ENCODE measurements at places on chromosomes 2 and 18.
A peak's percentile ranks its signal among the peaks of the same experiment; 100 is the strongest.

DNA sequence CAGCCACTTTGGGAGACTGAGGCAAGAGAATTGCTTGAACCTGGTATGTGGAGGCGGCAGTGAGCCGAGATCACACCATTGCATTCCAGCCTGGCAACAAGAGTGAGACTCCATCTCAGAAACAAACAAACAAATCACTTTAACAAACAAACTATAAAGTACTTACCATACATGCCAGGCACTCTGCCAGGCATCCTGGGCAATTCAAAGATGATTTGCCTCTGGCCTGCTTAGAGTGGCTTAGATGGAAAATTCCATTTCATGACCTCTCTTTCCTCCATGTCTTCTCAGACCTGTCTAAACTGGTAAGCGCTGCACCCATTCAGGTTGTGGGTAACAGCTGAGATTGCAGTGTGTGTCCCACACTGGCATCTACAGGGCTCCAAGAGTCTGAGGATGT is 273.2 kb downstream of the BCL2 start:
- DNase-seq, result no peak

DNA sequence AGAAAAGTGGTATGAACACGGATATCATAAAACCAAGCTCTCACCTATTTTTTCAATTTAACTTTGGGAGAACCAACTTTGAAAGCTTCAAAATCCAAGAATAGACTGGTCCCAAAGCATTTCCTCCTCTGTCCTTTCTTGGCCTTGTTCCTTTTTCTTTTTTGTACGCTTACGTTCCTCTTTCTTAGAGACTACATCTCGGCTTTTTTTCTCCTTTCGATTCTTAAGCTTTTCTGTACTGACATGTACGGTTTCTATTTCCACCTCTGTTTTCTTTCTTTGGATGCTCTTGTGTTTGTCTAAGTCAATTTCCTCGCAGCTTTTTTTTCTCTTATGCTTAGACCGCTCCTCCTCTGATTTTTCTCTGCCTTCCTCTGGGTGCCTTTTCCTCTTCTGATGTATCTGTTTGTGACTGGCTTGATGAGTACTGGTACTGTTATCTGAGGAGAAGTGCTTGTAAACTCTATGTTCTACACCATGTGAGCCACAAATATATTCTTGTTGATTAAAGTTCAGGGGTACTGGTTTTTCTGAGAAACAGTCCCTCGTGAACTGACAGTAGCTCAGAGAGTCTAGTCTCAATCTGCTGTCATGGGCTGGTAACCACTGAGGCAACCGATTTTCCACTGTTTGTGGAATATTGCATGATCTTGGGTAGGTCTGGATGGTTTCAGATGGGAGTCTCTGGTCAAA is 11.5 kb upstream of the RNU2-63P start:
- DNase-seq, result no peak

- DNase-seq, result peak; percentile 73
Measured at GRCh38 chr2:160492401-160493226, 993 bp downstream of the RBMS1 start.

DNA sequence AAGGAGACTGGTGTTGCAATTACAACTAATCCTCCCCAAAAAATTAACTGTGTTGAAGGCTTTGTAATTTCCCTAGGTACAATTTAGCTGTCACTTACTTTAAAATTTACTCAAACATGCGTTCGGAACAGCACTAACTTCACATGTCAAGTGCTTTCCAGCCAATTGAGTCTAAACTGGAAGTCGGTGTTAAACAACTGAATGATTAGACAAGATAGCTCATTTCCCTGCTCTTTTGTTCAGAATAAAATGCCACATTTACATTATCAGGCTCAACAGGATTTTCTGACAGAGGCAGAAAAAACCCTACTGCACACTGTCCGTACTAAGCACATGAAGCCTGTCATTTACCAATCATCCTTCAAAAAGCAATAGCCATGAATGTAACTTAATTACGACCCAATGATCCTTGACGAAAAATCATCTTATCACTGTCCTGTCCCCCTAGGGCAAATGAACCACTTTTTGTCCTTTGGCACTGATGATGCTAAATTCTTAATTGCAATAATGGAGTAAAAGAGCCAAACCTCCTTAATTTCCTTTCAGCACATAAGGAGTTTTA is 56.0 kb downstream of the LRPPRC start:
- DNase-seq, result no peak

GRCh38 chr2:128765811-128766210 is 447.1 kb upstream of the HS6ST1 start:
- DNase-seq, result no peak

DNA sequence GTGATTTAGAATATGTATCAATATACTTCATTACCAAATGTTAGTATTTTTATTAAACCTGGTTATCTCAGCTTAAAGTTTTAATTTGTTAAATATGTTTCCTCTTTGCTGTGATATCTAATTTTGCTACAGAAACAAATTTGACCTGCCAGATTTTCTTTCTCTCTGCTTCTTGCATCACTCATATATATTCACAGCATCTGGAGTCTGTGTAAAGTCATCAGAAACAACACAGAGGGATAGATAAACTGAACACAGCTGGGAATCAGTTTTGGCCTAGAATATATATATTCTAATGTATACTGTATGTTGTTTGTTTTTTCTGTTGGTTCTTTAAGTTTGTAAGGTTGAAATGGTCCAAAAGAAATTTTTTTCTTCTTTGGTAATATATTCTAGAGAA is 8.5 kb downstream of the PSMD14 start:
- DNase-seq, result no peak

- no peak for DNase-seq
Measured at GRCh38 chr2:165369131-165369897, 100.2 kb upstream of the CSRNP3 start.

DNA sequence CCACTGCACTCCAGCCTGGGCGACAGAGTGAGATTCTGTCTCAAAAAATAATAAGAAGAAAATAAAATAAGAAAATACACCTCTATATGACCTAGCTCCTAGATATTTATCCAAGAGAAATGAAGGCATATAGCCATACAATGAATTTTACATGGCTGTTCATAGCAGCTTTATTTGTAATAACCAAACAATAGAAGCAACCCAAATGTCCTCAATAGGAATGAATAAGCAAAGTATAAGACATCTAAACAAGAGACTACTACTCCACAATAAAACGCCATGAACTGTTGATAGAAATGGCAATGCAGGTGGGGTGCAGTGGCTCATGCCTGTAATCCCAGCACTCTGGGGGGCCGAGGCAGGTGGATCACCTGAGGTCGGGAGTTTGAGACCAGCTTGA is 31.2 kb upstream of the MYCN start:
- DNase-seq, result no peak

GRCh38 chr18:22370414-22370813 is 47.3 kb downstream of the CTAGE1 start:
- DNase-seq, result no peak

- no peak for DNase-seq
Measured at GRCh38 chr18:71707400-71707799, 836.7 kb downstream of the CBLN2 start.

DNA sequence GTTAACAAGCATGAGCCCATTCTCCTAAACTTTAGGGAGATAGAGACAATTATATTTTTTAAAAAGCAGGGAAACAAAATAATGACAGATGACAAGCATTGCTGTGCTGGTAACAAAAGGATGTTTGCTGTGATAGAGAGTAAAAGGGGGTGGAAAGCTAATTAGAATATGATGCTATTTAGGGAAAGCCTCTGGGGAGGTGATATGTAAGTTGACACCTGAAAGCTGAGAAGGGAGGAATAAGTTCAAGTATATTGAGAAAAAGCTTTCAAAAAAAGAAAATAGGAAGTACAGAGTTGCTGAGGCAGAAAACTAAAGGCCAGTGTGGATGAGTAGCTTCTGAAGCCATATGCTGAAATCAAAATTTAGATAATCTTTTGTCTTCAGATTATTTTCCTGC is 565.2 kb upstream of the NRXN1 start:
- DNase-seq, result no peak

- DNase-seq, result no peak
Measured at GRCh38 chr2:192286093-192286701, 91.5 kb upstream of the TMEFF2 start.

- DNase-seq, result no peak
Measured at GRCh38 chr2:71747559-71747958, 294.2 kb downstream of the DYSF start.

DNA sequence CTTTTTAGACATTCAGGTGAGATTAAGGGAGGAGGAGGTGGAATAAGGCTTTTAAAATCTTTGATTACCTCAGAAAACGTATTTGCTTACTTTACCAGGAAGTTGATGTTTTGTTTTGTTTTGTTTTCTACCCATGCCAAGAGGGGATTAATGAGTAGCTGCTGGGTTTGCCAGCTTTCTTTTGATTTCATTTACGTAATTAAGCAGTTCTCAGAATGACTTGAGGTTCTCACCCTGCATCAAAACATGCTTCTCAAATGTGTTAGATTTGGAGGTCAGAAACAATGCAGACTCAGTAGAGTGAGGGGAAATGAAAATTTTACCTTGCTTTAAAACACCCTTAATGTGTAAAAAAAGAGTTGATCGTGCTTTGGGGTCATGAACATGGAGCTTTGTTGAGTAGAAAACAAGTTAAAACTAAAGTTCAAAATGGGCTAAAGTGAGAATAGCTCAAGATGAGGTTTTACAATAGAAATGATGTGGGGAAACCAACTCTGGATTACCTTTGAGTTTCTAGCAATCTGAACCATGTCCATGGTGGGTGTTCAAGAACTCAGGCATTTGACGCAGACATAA is 217.1 kb upstream of the EPAS1 start:
- no peak for DNase-seq

GRCh38 chr2:88753833-88754584 is 62.5 kb downstream of the RPIA start:
- no peak for DNase-seq

GRCh38 chr2:162342321-162342720 is 1.6 kb upstream of the GCA start:
- DNase-seq, result no peak

DNA sequence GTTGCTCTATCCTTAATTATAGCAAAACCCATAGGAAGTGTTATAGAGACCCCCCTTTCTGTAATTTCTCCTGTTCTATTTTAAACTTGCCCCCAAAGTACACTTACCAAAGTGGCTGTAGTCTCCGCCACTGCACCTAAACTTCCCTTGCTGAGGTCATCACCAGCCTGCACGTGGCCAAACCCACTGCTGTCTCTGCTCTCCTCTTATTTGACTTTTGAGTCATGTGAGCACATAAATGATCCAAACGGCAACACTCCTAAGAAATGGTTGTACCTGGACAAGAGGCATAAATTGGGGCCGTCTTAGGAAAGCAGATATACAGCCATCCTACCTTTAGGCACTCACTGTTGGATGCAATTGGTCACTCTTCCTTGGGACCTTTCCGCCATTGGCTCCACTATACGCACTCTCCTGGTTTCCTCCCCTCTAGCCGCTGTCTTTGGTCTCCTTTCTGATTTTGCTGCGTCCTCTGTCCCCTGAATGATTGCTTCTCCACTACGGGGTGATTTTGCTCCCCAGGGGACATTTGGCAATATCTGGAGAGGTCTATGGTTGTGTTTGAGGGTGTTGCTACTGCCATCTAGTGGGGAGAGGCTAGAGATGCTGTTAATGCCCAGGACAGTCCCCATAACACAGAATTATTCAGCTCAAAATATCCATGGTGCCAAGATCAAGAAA is 19.2 kb upstream of the IL36G start:
- DNase-seq, result peak; percentile 50

GRCh38 chr2:70553334-70553583 is 367 bp downstream of the TGFA start:
- DNase-seq, result no peak

DNA sequence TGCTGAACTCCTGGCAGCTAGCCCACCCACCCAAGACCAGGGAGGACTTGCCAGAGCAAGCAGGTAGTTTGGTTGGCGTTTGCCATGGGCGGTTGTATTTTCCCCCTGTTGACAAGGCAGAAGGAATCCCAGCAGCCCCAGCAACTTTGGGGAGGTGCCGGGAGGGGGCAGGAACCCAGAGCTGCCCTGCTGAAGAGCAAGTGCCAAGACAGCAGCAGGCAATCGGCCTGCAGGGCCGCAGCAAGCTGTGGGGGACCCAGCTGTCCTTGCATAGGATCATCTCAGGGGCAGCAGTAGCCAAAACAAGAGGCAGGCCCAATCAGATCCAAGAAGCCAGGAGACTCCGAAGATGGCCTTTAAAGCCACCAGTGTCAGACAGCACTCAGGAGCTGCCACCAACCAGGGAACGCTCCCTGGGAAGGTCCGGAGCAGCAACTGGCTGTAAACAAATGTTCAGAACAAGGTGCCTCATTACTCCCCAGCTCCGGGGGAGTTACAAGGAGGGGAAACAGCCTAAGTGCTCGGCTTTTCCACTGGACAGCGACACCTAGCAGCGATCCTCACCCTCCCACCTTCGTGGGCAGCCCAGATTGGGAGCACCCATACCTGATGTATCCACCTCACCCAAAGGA is 2.1 kb downstream of the ST8SIA5 start:
- DNase-seq, result no peak

DNA sequence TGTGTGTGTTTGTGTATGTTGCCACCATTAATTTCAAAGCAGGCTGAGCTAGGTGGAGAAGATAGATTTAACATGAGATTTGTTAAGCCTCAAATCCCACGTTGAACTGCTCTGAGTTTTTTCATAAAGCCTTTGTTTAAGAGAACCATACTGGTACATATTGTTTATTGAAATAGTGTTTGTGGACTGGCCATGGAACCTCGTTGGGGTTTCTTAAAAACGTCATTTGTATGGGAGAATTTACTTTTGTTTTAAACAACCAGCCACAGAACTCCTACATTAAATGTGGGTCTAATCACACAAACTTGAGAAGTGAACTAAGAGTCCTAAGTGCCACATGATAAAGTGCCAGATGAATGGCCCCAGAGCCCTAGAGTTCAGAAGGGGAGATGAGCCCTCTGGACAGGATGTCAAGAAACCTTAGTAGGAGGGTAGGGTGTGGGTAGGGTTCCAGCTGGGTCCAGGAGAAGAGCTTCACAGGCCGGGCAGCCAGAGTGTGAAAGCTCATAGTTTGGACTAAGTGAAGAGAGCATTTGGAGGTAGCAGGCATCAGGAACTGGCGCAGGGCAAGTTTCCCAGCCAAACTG is 120.6 kb upstream of the EML6 start:
- DNase-seq, result no peak

- no peak for DNase-seq
Measured at GRCh38 chr2:40400336-40400953, 51.4 kb downstream of the SLC8A1 start.

- no peak for DNase-seq
Measured at GRCh38 chr2:169965495-169965894, 138.2 kb downstream of the UBR3 start.

DNA sequence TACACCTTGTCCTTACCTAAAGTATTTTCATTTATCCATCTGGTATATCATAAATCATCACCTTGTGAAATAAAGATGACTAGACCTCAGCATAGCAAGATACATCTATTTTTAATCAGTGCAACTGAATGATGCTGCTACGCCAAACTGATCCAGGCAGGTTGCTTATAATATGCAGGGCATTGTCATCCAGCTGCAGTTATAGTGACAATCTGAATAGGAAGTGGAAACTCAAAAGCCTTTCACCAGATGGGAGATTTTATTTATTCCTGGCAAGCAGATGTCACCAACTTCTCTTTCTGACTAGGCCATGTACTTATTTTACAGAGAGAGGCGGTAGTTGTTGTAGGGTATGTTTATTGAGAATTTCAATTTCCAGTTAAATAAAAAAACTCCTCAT is 747.3 kb downstream of the ADCYAP1 start:
- DNase-seq, result no peak

All from CD8-positive, alpha-beta memory T cell (primary cell).